Pulmonary artery endothelial cell (primary cell): ENCODE measurements at places on chromosomes 11 and 22. TPM values are rescaled to one million over a fixed set of nuclear protein-coding genes. Genes with fewer than 3 reads are reported as not detected.

The OR51E2 gene
- not detected in 2 replicates for total RNA-seq

GRCh38 chr11:64029773-64030172, 6.0 kb upstream of the FLRT1 start:
- DNase-seq = no peak

DNA sequence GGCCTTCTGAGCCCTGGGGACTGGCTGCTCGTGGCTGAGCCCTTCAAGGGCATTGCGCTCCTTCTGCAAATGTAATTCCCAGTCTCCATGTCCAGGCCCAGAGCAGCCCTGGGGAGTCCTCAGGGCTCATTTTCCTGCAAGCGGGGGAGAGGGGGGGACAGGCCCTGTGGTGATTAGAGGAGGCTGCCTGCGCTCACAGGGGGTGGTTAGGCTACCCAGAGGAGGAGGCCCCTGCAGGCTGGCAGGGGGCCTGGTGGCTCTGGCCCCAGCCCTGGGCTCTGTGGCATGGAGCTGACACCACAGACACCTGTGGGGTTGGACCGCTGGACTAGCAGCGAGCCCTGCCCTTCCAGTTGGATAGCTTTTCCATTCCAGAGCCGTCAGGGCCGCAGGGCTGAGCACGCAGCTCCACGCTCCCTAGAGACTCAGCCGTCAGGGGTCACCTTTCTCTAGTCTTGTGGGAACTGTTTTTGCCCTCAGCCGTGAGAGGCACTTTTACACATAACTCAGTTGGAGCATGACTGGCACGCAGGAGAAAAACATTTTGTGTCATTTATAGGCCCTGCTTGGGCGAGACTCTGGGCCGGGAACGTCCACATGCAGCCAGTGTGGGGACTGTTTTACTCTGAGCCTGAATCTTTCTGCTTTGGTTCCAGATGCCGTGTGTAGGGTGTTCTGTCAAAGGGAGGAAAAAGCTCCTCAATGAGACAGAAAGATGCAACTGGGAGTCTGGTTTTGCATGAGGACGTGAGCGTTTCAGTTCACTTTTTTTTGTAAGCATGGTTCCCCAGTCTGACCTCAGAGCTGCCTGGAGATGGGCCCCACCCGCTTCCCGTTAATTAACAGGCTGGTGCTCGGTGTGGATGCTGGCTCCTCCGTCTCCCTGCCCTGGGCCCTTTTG, 58.1 kb downstream of the LRP5 start:
- DNase-seq = no peak

DNA sequence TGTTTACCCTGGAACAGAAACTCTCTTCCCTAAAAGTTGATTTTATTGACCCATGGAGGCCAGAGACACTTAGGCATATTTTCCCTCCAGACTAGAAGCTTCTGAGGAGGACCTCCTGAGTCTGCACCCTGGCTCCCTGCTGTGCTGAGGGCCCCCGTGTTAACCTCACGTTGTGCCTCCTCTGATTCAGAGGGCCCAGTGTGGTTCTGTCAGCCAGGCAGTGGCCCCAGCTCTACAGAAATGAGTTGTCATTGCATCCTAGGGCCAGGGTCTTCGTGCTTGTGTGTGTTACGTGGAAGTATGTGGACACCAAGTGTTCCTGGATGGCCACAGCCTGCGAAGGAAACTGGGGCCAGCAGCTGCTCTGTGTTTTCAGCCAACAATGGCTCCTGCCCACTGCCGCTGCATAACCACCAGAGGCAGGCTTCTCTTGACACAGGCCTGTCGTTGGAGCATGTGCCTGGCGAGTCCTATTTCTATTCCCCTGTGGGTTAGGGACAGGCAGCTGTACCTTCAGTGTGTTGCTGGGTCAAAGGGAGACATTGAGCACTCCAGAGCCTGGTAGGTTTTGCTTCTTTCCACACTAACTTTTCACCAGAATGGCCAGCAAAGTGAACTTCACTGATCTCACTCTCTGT, 44.5 kb downstream of the MED15 start:
- DNase-seq = no peak

DNA sequence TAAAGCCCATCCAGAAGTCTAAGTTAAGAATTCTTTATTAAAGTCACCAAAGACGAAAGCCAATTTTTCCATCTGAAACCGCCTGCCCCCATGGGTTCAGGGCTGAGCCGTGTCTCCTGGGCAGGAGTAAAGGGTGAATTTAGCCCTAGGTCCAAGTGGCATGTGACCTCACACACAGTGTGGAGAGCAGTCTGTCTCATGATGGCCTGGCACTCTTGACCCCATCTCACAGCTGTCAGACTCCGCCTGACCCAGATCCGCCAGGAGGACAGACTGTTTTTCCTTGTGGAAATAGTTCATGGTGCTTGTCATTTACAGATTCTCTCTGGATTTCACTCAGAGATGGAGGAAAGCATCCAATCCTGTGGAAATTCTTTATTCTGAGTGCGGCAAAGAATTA, 109.7 kb downstream of the GALNT18 start:
- DNase-seq = no peak

DNA sequence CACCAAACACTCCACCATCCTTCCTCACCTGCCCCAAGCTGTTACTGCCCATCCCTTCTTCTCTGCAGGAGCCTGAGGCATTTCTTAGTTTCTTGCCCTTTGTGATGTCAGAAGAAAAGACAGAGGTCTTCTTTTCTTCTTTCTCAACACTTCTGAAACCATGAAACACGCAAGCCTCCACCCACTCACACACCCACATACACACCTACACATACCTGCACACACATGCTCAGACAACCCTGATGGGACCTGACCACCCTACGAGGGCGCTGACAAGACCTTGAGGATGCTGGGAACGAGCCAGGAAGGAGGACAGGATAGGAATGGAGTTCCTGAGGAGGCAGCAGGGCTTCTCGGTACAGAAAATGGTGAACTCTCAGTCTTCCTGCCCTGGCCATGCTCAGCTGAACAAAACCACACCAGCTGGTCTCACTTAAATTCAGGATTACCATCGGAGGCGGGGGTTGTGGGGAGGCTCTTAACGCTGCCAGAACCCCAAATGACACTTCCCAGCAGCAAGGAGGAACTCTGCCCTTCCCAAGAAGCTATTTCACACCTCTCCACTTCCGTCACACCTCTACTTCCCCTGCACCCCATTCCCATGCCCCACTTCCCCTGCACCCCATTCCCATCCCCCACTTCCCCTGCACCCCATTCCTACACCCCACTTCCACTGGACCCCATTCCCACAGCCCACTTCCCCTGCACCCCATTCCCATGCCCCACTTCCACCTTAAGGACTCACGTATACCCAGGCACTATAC, 41.0 kb downstream of the CSF2RB start:
- DNase-seq = no peak

DNA sequence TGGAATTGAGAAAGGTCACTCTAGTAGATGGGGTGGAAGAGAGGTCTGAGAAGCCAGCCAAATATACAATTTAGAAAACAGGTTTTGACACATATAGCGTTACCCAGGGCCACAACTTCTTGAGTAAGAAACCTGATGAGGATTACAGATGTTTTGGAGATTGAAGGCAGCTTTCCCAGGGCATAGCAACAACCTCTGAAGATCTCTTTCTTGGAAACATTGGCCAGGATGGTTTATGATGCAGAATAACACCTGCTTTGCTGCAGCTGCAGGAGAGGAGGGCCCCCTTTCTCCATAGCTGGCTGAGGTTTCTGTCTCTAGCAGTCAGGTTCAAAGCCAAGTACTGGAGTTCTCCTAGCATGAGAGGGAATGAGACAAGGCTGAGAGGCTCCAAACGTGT, 75.1 kb upstream of the NUP50 start:
- DNase-seq = no peak

The OR4D5 gene
- total RNA-seq = not detected in 2 replicates

DNA sequence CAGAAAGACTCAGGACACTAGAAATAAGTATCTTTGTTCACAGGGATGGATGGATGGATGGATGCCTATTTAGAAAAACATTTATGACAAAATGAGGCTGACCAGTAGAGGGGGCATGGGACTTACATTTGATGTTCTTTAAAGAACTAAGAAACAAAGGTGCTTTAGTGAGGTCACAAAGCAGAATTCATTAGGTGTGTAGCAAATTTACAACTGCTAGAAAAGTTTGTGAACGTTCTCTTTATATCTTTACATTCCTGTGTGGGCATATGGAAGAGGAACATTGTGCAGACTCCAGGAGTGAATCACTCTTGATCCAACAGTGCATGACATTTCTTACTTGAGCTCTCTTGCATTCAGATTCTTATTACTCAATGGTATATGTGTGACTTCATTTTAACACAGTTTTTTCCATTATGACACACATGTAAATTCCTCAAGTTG, 15.8 kb upstream of the SIK2 start:
- DNase-seq = no peak

The PNPLA5 gene
- not detected in 2 replicates for total RNA-seq

DNA sequence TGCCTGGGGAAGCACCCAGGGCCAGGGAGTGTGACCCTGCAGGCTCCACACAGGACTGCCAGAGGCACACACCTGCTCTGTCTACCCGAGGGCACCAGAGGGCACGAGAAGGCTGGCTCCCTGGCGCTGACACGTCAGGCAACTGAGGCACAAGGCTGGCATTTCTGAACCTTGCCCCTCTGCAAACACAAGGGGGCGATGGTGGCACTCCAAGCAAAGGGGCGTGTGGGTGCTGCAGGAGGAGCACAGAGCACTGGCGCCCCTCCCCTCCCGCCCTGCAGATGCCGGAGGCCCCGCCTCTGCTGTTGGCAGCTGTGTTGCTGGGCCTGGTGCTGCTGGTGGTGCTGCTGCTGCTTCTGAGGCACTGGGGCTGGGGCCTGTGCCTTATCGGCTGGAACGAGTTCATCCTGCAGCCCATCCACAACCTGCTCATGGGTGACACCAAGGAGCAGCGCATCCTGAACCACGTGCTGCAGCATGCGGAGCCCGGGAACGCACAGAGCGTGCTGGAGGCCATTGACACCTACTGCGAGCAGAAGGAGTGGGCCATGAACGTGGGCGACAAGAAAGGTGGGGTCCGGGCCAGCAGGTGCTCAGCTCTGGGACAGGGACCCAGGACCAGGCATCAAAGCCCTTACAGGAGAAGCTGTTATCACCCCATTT, 20.8 kb upstream of the TXNRD2 start:
- DNase-seq = no peak

The SYT12 gene
- 0.04 TPM in 1 of 2 replicates, not detected in the other for total RNA-seq

GRCh38 chr11:122140500-122140899, 24.5 kb upstream of the BLID start:
- no peak for DNase-seq
